Osteoblast (primary cell): ENCODE measurements at places on chromosomes 2 and 18. TPM values are rescaled to one million over a fixed set of nuclear protein-coding genes. Genes with fewer than 3 reads are reported as not detected.

The SCN2A gene
- 2.2 and 5.0 TPM in 2 replicates for total RNA-seq

GRCh38 chr2:197930570-197931278, 126.3 kb downstream of the PLCL1 start:
- DNase-seq = no peak
- H3K36me3 ChIP-seq = no peaks in the 10 kb centered on the region
- H3K27me3 ChIP-seq = peaks cover 5% of the 10 kb centered on the region
- no peak overlapping the region for H3K27ac ChIP-seq
- no peaks in the 10 kb centered on the region for H3K4me1 ChIP-seq
- no peak overlapping the region for H3K4me3 ChIP-seq

- H3K36me3 ChIP-seq = no peaks in the 10 kb centered on the region
- H3K27ac ChIP-seq = no peak overlapping the region
- peak overlapping the region; percentile 28 for H3K4me3 ChIP-seq
- no peaks in the 10 kb centered on the region for H3K27me3 ChIP-seq
- peaks cover 25% of the 10 kb centered on the region for H3K4me1 ChIP-seq
- DNase-seq = peak; percentile 62
Measured at GRCh38 chr2:133579274-133579673, 11.0 kb upstream of the NCKAP5 start.

DNA sequence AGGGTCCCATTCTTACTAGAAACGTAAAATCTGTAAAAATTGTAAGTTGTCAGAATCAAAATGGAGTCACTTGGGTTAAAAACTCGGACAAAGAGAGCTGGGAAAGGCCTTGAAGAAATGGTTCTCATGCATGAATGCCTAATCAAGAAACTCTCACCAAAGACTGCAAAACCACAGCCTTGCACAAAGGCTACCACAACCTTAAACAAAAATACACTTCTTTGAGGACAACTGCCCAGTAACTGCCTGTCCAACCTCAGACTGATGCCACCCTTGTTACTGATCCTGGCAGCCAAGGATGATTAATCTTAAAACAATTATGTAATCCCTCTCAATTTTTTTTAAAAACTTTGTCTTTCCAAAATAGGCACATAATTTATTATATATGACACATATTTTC, 299.3 kb downstream of the CCDC85A start:
- H3K27ac ChIP-seq = no peak overlapping the region
- no peak overlapping the region for H3K4me3 ChIP-seq
- H3K4me1 ChIP-seq = no peaks in the 10 kb centered on the region
- no peaks in the 10 kb centered on the region for H3K27me3 ChIP-seq
- H3K36me3 ChIP-seq = no peaks in the 10 kb centered on the region

DNA sequence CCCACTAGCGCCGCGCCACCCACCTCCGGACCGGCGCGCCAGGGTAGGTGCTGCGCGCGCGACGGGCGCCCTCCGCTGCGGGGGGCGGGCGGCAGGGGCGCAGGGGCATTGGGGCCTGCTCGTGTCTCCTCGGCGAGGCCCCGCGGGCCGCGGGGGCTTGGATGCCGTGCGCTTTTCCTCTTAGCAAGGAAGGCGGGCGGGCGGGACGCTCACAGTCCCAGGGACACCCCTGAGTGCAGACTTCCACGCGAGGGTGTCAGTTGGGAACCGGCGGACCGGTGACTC, 748 bp downstream of the TWIST2 start:
- no peak overlapping the region for H3K27ac ChIP-seq
- H3K4me1 ChIP-seq = peaks cover 7% of the 10 kb centered on the region
- H3K27me3 ChIP-seq = peaks cover 2% of the 10 kb centered on the region
- DNase-seq = no peak

DNA sequence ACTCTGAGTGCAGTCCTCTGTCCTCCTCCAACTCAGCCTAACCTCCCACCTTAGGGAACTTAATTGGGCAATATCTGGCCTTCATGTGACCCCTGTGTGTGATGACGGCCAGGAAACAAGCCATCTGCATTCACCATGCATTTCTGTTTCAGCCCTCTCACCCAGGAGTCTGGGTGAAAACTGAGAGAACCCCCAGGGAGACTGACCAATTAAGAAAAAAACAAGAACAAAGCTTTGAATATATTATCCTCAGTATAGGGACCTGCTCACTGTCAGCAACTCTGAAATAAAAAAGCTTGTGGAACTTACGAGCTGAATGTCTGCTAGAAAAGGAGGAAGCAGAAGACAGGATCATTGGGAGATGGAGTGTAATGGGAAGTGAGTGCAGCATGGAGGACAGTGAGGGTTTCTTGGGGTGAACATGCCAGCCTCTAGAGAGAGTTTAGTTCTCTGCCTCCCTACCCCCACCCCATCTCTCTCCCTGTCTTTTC, 9.5 kb downstream of the MAPRE2 start:
- H3K27me3 ChIP-seq = no peaks in the 10 kb centered on the region
- H3K4me1 ChIP-seq = peaks cover 21% of the 10 kb centered on the region
- peak overlapping the region; percentile 24 for H3K27ac ChIP-seq
- peak overlapping the region; percentile 17 for H3K4me3 ChIP-seq
- H3K36me3 ChIP-seq = no peaks in the 10 kb centered on the region
- DNase-seq = no peak
